ENCODE measurements at places on chromosomes 7 and 10. TPM values are rescaled to one million over a fixed set of nuclear protein-coding genes. Genes with fewer than 3 reads are reported as not detected.

DNA sequence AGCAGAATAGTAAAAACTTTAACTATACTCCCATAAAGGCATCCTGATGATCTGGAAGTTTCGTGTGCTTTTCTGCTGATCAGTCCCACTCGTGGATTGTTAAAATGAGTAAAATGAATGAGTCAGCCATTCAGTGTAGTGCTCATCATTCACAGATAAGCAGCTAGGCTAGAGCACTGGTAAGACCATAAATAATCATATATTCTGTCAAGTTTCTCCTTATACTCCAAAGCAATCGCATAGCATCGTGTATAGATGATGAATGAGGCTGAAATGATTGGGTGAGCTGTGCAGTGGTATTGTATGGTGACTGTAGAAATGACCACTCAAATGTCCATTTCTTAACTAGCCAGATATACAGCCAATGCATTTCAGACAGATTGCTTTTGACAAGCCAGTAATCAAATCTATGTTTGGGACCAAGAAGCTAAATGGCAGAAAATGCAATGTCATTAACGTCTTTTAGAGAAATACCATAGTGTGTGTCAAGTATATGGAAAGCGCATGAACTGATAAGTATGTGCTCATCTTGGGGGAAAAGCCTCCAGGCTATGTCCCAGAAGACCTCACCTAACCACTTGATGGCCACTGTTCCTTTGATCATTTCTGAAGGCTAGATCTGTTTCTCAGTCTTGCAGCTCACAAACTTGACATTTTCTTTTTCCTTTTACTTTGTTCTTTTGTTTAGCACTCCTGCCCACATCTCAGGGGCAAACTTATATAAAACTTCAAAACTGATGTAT, 227.2 kb upstream of the FAM3C start:
- DNase-seq: no peak

- DNase-seq: no peak
Measured at GRCh38 chr7:47601881-47602249, 20.0 kb upstream of the TNS3 start.

The KLLN gene
- total RNA-seq: 0.62 TPM

GRCh38 chr7:136925556-136925955, 57.1 kb downstream of the CHRM2 start:
- DNase-seq: no peak

The CPA2 gene
- not detected for total RNA-seq

- DNase-seq: no peak
Measured at GRCh38 chr7:80637911-80638765, at the start of gene CD36. Gene CD36 (plus strand): TSS chr7:80638642. CDS start chr7:80646741, 8,099 bp downstream.

DNA sequence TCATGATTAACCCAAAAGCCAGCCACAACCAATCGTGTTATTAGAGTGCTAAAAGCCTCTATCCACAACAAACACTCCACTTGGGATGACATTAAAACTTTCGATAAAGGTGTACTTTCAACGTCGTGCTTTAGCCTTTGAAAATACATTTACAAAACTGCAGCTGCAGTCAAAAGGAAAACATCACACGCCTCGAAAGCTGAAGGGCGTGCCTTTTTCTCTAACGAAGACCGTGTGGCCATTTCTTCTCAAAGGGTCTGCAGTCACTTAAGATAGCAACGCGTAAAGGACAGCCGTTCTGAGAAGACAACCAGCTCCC, 1.1 kb downstream of the ARHGAP12 start:
- DNase-seq: no peak

DNA sequence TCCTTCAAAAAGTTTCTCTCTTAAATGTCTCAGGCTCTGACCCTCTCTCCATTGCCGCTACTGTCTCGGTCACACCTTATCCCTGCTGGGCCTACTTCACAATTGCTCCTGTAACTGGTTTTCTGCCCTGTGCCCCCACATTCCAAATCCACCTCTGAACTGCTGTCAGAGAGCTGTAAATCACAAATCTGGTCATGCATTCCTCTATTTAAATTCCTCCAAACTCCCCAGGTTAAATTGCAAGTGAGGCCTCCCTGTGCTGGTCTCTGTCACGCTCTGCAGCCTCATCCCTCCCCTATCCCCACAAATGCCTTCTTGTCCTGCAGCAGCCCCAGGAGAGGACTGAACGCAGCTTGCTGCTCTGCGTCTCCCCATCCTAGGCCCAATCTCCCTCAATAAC, 40.4 kb upstream of the CDCA7L start:
- DNase-seq: no peak

DNA sequence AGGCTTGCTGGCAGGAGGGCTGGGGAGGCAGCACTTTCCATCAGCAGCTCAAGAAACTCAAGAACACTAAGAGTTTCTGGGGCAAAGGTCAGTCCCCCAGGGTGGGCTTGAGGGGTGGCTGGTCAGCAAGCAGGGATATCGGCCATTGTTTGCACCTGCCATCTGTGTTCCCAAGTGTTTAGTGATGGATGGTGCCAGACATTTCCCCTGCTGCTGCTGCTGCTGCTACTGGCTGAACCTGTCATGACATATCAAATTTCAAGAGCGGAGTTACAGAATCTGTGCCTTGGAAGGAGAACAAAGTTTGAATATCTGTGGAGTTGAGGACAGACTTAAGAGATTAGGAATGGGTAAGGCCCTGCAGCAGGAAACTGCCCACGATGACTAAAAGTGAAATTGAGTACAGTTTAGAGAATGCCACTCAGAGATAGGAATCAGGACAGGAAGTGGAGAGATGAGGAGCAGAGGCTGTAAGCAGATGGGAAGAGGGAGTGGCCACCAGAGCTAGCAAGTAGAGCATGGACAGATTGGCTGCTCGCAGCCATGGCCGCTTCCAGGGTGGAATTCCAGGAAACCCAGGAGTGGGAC, 39.2 kb upstream of the PPP1R3C start:
- DNase-seq: no peak

DNA sequence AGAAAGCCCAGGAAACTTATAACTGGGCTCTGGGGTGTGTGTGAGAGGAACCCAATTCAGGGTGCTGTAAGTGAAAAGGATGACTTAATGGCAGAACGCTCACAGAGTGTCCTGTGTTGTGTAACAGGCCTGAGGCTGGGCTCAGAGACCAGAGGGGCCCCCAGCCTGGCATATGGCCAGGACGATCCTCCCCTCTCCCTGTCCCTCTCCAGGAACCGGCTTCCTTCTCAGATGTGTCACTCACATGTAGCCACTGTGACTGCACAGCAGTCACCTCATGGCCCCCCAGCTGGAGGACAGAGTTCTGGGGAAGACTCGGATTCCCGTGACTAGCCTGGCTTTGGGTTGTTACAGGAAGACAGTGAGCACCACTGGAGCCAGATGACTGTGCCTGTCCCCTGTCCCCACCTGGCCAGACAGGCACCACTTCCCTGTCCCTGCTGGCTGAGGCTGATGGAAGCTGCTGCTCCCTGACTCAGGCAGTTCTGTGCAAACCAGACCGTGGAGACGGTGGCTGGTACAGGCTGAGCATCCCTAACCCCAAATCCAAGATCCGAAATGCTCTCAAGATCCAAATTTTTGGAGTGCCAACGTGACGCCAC, 220.5 kb downstream of the MLLT10 start:
- no peak for DNase-seq

DNA sequence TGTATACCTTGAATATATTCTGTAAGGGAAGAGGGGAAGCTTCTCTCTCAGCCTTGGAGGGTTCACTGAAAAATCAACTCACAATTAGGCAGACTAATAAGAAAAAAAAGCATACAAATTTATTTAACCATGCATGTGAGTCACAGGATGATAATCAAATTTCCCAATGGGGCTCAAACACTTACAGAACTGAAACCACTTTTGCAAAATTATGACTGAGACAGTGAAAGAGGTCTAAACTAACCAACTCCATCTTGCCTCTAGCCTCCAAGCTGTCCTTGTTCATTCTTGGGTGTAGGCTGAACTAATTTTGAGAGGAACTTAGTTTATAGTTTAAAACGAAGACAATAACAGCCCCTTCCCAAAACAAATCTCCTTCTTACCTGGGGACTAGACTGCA, 618.3 kb upstream of the AUTS2 start:
- DNase-seq: no peak

- DNase-seq: no peak
Measured at GRCh38 chr7:2643386-2644219, 11.8 kb downstream of the TTYH3 start.

The HYAL4 gene
- not detected for total RNA-seq

GRCh38 chr7:51324206-51324898, 7.7 kb upstream of the COBL start:
- DNase-seq: peak; percentile 59

The BET1 gene
- total RNA-seq: 30.1 TPM

DNA sequence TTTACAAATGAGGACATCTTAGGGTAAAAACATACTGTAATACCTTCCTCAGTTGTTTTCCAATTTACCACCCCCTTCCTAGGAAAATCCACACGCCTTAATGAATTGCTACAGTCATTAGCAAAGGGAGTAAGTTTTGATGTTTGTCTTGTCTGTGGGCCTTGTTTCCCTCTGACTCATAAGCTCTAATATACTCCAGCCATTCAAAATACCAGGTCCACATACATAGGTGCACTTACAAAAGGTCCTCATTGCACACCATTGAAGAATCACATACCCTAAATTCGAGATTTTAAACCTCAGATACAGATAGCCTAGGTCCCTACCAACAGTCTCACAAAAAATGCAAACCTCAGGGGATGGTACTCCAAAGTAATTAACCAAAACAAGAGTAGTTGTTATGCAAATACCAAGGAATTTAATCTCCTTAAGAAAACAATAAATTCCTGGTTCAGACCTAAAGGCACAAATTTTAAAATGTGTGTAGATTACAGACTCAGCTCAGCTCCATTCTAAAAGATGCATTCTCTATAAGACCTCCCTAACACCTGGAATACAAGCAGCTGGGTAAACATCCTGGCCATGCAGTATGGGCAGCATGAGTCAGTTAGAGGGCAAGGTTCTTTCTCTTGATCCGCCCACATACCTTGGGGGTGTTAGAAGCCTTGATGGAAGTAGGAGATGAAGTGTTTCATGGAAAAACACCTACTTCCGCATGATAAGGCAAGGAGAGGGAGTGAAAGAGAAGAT, 3.0 kb upstream of the LIPK start:
- no peak for DNase-seq

DNA sequence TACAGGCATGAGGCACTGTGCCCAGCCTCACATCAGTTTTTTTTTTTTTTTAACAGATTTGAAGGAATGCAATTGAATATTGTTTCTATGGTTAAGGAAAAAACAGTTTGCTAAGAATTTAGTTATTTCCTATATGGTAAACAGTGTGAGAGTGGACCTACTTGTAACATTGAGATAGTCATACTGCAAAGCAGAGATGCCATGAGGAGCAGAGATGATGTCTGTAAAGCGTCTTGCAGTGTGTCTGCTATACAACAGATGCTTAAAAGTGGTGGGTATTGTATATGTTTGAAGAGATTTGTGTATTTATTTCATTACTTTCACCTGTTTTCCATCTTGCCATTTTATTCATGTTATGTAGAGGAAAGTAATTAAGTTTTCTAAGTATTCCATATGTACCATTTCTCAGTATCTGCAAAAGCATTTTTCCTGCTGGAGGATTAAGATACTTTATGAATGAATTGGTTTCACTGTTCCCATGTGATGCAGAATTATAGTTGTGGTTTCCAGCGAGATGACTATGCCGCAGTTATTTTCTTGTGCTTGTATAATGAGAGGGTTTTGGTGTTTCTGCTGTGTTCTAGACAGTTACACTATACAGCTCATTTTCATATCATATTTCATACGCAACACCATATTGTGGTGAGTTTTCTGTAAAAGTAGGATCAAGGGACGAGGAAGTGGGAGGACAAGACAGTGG, 26.6 kb downstream of the TET1 start:
- no peak for DNase-seq

DNA sequence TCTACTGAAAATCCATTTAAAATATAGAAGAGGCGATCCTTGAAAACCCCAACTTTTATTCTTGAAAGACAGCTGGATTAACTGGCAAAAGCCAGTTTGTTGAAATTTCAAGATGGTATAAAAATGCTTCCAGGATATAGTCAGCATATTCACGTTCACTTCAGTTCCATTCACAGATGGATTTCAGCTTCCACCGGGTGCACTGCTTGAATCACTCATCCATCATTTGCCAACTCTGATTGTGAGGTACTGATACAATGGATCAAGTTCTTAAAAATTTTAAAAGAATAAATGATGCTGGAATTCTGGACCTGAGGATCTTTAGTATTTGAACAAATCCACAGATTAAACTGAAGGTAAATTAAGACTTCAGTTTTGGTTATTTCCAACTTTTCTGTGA, 2.4 kb downstream of the PURB start:
- no peak for DNase-seq

DNA sequence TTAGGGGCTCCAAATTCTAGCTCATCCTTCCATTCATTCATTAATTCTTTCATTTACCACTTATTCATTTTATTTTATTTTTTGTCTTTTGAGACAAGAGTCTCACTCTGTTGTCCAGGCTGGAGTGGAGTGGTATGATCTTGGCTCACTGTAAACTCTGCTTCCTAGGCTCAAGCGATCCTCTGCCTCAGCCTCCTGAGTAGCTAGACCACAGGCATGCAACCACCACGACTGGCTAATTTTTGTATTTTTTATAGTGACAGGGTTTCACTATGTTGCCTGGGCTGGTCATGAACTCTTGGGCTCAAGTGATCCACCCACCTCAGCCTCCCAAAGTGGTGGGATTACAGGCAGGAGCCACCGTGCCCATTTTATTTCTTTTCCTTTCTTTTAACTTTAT, 31.6 kb downstream of the FGF8 start:
- DNase-seq: no peak

The PTPRN2 gene
- 62.2 TPM for total RNA-seq

The CPN1 gene
- not detected for total RNA-seq

DNA sequence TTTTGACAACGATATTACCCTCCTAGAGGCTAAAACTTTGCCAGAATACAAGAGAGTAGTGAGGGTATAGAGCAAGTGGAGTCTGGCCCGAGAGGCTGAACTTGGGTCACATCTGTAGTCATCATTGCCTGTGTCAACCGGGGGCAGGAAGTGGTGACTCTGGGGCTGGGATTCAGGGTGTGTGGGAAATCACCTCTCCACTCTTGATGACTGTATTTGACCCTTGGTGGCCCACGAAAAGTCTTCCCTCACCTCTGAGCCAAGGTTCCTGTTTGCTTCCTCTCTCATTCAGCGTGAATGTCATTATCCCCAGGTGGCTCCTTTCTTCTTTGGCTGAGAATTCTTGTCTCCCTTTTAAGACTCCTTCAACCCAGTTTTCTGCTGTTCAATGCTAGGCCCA, 240.4 kb downstream of the ABCA13 start:
- no peak for DNase-seq

DNA sequence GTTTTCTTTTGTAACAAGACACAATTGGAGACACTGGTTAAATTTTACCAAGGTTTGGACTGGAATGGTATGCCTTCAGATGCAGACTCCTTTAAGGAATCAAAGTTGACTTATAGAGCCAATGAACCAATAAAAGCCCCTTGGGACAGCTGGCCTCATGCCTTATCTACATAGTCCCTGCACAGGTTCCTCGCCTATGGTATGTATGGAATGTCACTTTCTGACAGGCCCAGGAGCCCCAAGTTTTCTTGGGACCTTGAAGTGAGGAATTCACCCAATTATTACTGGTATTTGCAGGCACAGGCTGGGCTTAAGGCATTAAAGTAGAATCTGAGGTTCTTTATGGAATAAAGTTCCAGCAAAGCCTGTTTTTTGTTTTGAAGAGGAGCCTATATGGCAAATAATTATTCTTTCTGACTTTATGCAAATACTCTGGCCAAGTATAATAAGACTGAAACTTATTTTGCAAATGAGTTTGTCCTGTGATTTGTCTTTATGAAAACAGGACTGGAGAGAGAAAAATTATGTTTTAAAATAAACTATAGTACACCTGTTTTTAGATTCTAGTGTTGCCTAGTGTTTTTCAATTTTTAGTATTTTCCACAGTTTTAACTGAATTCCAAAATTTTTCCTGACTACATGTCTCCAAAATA, 24.1 kb upstream of the DNMBP start:
- DNase-seq: no peak

The RGS10 gene
- total RNA-seq: 10.5 TPM

GRCh38 chr10:42875798-42876341, 93.3 kb downstream of the BMS1 start:
- no peak for DNase-seq
